Retinal pigment epithelial cell (primary cell): ENCODE measurements at places on chromosomes 5 and 9.

- DNase-seq, result peak; percentile 68
Observed at GRCh38 chr5:92758552-92758951, 822.5 kb downstream of the NR2F1-AS1 start.

DNA sequence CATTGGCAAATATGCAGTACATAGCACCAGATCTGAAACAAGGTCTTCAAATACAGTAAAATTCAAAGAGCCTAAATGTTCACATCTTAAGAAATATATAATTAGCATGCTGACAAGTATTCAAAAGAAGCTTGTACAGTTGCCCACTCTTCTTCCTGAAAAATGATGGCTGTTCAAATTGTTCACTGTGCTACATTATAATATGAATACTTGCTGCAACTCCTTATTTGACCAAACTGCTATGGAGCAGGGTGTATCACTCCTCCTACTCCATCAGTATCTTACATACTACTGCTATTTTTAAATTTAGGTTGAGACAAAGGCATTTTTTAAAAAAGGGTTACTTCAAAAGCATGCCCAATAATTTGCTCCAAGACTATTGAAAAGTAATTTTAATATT lies 39.3 kb downstream of the RNF145 start:
- no peak for DNase-seq

DNA sequence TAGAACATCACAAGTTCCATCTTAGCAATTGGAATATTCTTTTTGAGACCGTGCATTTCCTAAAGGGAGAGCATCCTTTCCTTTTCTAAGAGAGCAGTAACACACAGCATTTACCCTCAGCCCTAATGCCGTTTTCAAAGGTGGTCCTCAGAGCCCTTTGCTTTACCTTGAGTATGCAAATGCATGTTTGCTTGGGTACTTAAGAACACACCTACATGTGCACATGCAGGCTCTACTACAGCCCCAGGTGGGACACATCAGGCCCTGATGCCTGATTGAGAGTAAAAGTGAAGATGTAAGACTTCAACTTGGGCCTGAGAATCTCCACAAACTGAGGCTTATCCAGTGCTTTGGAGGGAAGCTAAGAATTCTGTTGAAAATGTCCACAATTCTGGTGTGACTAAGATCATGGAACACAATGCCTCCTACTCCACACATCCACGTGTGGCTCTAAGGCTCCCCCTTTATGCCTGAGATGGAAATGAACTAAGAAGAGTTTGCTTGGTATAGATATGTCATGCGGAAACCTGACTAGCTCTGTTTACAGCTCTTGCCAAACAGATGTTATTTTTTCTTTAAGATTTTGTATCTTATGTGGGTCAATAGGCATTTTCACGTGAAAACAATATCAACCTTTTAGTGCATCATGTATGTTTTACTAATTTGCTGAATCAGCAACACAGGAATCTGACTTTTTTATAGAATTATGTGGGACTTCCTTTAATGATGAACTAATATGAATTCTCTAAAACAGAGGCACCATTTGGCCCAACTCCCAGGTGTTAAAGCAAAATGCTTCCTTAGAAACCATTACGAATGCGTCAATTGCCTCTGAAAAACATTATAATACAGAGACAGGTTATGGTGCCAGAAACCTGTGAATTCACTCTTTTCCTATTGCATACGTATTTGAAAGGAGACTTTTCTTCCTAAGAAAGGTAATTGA lies 48.9 kb upstream of the SLC2A8 start:
- DNase-seq, result peak; percentile 23

- peak; percentile 77 for DNase-seq
Observed at GRCh38 chr5:52743970-52744369, 43.7 kb upstream of the ITGA1 start.

GRCh38 chr9:130215341-130216119 lies 43.3 kb downstream of the NCS1 start:
- peak; percentile 62 for DNase-seq

DNA sequence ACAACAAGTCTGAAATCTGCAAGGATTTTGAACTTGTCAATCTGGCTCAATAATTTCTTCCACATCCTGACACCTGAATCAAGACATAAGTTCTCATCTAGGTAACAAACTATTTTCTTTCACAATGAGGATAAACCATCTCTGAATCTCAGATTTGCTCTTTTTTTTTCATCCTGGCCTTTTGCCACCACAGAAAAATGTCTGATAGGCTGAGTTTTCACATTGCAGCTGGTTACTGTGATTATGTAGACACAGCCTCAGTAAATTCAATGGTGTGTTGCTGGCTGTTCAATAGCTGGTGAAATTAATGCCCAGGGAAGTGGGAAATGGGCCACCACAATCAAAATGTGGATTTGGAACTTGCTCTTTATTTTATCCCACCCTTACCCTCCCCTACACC lies 2.8 kb upstream of the ADRA1B start:
- DNase-seq, result no peak

- DNase-seq, result no peak
Observed at GRCh38 chr9:38062106-38062497, 6.9 kb downstream of the SHB start.

- DNase-seq, result no peak
Observed at GRCh38 chr9:85884256-85884655, 56.7 kb upstream of the NAA35 start.

DNA sequence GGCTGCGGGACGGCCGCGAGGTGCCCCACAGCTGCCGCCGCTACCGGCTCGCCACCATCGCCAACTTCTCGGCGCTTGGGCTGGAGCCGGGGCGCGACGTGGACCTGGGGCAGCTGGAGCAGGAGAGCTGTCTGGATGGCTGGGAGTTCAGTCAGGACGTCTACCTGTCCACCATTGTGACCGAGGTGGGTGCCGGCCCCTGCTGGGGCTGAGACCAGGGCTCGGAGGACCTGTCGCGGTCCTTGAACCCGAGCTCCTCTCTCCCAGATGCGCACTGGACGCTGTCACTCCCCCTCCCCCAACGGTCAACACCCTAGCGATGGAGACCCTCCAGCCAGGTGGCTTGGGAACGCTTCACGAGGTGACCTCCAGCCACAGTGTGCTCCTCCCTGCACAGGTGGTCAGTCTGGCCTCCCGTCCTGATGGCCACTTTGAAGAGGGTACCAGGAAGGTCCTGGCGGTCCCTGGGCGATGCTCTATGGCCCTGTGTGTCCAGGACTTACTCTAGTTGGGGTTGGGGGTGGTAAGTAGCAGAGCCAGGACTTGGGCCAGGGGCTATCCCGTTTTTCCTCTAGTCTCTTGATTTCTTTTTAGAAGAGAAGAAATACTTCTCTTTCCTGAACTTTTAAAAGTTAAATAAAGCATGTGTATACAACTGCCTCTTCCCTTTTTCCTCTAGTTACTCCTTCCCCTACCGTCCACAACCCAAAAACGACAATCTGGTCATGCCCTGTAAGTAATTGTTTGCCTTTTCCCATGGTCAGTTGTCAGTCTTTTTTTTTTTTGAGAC lies 866 bp downstream of the SLC22A5 start:
- DNase-seq, result no peak

DNA sequence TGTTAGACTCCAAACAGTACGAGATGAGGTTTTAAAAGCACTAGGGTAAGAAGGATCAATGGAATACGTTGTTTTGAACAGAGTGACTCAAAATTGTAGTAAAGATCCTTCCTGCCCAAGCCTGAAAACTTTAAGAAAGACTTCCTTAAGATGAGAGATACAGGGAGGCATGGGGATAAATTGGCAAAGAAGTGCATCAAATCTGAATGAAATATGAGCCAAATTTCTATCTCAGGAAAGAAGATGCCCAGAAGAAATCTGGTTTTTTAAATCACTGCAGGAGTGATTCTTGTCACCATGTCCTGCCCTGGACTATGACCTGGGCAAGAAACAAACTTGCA lies 14.9 kb downstream of the FCN2 start:
- DNase-seq, result no peak

GRCh38 chr9:37251452-37251851 lies 131.1 kb downstream of the ZCCHC7 start:
- no peak for DNase-seq

DNA sequence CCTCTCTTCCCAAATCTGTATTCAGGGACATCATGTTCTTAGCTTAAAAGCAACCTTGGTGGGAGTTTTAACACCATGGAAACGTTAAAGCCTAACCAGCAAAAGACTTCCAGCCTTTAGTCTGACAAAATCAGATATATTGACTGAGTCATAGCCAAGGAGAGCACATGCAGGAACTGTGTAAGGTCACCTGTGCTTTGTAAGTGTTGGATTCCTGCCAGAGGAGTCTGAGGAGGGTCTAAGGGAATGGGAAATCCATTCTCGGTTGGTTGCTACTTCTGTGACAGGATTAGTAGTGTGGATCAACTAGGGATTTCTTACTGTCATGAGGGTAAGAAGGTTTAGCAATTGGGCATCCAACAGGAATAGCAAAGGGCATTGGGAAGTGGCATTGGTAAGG lies 142.0 kb upstream of the CHD1 start:
- DNase-seq, result peak; percentile 12

GRCh38 chr5:81852291-81853029 lies 101.6 kb upstream of the SSBP2 start:
- DNase-seq, result no peak

- no peak for DNase-seq
Observed at GRCh38 chr9:127566351-127567001, 45.6 kb upstream of the STXBP1 start.

DNA sequence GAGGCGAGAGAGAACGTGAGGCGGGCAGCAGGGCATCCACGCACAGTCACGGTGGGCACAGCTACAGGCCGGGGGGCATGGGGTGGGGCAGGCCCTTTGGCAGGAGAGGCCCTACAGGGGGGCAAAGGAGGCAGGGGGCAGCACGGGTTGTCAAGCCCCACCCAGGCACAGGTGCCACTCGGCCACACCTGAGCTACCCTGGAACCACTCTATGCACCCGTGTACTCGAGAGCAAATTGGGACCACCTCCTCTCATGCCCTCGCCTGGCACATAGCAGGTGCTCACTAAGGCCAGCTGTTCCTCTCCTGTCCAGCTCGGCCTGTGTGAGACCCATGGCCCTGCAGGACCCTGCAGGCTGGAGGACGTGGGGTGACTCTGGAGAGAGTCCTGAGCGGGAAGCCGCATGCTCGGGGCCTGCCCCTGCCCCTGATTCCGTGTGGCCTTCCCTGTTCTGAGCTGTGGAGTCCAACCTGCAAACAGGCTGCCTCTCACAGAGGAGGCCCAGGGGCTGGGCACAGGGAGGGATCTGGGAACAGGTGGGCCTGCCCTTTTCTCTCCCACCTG lies 31.4 kb upstream of the SARDH start:
- DNase-seq, result no peak

DNA sequence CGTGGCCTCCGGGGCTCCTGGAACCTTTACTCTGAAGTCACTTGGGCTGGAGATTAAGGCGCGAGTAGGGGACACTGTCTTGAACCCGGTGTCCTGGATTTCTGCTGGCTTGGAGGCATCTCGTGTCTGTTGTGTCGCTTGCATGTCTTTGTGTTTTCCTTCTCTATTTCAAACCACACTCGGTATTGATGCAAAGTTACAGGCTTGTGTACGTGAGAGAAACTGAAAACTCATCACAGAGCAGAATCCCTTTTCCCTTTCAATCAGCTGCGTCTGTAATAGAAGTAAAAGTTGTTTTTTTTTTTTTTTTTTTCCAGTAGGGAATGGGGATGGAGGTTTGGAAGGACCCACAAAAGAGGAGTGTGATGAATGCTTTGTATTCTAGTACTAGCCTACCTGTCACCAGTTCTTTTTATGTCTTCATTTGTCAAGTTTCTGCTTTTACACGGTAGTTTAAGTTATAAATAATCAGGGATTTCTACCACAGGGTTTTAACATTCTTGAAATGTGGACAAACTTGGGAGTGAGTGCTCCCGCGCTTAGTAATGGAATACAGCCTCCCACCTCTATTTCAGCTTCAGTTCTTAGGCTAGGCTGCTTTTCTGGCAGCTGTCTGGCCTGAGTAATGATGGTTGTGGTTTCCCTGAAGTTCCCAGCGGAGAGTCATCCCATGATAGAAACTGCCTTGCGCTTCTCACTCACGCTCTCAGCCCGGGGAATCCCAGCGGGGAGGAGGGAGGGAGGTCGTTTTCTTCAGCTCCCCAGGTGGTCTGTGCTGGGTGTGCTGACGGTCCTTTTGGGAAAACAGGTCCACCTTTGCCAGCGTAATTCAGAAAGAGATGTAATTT lies 763 bp downstream of the TJP2 start:
- peak; percentile 79 for DNase-seq

DNA sequence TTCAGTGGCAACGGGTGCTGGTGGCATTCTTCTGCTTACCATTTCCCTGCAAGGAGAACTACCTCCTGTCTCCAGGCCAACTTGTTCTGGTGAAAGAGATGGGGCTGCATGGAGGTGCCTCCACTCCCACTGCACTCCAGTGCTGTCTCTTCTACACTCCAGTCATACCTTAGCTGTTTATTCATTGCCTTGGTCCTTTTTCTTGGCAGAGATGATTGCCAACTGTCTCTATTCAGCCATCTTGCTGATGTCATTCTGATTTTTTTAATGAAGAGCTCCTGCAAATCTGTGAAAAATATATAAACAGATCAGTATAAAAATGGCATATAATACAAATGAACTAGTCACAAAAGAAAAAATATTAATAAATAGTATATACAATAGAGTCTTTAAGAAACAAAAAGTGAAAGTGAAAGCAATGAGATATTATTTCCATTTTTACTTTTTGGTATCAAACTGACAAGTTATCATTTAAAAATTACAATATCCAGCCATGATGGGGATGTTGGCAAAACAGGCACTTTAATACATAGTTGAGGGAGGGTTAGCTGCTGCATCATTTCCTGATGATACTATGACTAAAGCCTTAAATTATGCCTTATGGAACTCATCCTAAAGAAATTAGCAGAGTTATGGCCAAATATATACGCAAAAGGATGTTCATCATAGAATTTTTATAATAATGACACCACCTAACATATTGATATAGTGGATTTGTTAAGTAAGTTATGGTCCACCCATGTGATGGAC lies 109.4 kb downstream of the CARTPT start:
- DNase-seq, result no peak

DNA sequence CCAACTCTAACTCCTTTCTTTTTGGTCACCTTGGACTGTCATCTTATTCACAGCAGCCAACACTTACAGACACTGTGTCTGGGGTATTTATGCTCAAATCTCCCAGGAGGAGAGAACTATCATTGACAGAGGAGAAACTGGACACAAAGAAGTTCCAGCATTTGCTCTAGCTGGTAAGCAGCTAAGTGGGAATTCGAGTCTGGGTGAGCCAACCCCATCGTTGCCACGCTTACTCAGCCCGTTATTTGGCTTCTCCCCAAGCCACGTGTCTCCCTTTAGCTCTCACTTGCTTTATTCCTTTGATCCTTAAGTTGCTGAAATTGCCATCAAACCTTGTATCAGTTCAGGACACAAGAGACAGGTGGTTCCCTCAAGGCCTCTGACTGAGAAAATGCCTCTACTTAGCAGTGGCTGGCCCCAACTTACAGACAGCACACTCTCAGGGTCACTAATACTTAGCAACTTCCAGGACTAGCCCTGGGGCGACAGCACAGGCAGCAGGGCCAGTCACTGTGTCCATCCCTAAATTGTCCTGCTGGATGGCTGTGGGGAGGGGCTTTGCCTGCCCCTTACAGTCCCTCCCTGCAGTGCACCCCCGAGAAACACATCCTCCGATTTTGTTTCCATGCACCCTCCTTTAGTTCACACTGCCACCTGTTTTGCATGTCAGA lies 1.4 kb downstream of the SLC36A2 start:
- DNase-seq, result peak; percentile 15
